T-helper 9 cell (primary cell): ENCODE measurements at places on chromosomes 6 and 20.

DNA sequence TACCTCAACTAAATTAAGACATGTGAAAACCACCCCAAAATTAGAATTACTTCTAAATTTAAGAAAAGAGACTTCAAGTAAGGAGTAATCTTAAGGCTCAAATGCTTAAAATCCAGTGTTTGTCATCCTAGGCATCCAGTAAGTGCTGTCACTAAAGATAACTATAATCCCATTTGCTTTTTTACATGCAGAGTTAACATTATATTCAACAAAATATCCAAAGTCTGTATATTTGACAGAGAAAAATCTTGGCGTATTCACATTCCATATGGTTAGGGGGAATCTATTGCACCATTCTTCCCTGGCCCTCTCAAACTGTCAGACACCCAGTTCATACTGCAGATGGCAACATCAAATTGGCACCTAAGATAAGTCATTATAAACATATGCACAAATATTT lies 17.4 kb downstream of the MTFR2 start:
- no peak for DNase-seq

DNA sequence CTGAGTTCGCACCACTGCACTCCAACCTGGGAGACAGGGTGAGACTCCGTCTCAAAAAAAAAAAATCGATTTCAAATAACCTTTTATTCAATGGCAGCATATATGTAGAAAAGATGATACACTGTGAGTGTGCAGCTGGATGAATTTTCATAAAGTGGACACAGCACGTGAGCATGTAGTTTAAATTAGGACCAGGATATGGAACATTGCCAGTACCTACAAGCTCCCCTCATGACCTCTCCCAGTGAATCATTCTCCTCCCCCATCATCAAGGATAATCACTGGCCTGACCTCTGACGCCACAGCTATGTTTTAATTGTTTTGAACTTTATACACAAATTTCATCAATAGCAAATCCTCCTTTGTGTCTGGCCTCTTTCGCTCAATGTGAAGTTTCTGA lies 53.8 kb upstream of the HDAC2 start:
- no peak for DNase-seq

DNA sequence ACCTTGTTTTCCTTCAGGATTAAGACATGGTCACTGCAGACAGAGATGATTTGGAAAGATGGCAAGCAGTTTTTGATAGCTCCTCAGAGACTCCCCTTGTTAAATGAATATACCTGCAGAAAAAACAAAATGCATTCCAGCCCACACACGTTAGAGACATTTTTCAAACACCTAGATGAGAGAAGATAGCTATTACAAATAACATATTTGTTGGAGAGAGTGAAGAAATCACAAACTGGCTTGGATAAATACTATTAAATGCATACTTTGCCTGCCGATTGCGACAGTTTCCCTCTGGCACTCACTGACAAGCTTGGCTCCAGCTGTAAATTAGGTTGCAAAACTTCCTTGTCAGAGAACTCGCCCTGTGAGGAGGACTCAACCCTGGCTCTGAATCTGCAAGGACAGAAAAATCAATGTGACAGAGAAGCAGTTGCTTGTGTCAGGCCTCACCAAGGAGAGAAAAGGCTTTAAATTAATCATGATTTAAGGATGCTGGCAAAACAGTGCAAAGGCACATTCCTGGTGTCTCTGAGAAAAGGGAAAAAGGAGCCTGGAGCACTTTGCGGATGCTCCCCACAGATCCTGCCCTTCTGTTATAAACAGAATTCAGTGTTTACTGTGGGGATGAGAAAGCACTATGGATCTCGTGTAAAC lies 423.7 kb upstream of the MARCKS start:
- DNase-seq, result no peak

DNA sequence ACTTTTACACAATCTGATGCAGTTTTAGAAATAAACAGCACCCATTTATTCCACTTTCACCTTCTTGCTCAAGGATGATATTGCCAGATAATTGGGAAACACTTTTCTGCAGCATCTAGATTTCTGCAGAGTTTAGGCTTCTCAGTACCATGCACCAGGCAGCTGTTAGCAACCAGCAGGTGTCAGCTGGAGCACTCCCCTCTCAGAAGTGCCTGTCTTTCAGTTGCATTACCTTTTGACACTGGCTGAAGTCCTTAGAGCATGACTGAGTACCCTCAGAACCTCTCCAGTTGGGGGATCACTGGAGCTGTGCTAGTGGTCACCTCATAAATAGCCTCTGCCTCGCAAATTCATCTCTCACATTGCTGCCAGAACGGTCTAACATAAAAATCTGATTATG lies 91.2 kb downstream of the DNAH8 start:
- DNase-seq, result no peak

DNA sequence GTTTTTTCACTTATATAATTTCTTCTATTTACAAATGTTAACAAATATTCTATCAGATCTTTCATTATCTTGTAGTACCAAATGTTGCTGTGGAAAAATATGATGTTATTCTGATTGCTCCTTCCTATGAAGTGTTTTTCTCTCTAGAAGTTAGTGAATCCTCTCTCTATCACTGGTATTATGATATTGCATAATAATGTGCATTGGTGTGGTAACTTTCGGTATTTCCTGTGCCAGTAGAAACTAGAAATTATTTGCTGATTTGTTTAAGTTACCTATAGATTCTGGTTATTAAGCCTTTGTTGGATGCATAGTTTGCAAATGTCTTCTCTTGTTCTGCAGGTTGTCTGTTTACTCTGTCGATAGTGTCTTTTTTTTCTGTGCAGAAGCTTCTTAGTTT lies 342.5 kb downstream of the CENPW start:
- DNase-seq, result no peak

DNA sequence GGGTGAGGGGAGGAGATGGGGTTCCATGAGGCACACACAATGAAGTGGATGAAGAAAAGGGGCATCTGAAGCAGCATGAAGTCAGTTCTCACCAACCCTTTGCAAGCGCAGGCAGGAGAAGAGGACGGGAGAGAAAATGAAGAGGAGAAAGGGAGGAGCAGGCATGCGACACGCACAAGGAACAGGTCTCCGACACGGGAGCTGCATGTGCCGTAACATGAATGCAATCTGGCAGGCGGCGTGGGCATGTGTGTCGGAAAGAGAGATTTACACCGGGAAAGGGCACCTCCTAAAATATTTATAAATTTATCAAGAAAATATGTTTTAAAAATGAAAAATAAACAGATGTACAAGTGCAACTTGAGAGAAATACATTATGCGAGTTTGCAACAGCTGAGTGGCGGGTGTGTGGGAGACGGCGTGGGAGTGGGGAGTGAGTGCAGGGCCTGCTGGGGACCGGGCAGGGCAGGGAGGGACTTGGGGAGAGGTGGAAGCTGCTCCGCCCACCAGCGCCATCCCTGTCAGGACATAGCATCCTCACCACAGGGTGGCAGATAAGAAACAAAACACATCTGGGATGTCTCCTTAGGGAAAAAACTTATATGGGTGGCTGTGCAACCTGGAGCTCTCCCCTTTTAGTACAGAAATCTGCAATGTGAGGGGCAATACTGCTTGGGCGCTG lies 40.6 kb downstream of the GJA10 start:
- DNase-seq, result no peak

DNA sequence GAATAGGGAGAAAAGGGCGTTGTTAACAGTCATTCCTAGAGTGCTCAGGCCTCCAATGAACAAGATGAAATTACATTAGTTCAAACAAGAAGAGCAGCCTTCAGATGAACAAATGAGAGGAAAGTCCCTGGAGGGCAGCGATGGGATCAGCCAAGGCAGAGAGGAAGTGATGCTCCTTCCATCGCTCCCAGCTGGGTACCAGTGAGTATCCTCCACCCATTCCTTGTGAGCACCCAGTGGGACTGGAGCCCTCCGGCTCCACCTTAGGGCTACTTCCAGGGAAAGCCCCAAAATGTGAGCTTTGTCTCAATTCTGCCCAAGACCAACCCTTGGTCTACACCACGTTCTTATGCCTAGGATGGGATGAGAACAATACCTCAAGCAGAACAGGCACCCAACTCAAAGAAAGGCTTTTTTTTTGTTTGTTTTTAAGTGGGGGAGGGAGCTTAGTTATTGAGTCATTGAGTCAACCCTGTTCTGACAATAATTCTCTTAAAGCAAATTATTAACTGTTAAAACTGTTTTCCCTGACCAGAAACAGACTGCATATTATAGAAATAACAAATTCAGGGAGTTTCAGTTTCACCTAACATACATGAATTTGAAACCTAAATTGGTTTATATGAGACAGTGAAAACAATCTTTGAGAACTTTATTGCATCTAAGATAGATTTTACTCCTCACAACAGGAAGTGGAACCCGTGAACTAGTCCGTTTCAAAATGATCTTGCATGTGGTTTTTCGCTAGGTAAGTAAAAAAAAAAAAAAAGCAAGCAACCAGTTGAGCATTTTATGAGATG lies 106.9 kb downstream of the IPCEF1 start:
- peak; percentile 10 for DNase-seq

DNA sequence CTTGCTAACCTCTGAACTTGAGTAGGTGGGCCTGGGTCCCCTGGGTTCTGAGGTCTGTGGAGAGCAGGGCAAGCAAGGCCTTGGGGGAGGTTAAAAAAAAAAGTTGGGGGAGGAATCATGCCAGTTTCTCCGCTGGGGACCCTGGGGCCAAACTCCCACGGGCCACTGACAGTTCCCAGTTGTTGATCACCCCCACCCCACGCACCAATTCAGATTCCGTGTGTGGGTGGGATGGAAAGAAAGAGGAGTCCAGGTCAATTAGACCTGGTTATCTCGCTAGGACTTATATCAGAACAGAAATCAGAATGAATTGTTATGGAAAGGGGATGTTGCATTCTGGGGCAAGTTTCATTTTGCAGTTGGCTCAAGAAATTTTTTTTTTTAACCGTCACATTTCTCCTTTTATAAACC lies 46.7 kb upstream of the SUPT3H start:
- DNase-seq, result no peak

DNA sequence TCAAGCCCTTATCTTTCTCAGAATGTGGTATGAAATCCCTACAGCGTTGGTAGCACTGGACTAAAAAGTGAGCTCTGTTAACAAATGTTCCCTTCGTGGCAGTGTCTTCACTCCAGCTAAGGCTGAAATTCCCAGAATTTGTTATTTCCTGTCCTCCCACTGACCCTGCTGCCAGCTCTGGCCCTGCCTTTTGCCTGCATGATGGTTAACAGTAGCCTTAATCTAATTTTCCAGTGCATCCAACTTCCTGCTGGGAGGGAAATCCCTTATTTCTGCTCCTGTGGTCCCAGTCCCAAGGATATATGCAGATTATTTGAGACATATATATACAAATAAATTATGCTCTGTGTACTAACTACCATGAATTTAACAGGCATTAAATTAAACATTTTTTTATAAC lies 157.2 kb upstream of the CARMIL1 start:
- DNase-seq, result no peak

DNA sequence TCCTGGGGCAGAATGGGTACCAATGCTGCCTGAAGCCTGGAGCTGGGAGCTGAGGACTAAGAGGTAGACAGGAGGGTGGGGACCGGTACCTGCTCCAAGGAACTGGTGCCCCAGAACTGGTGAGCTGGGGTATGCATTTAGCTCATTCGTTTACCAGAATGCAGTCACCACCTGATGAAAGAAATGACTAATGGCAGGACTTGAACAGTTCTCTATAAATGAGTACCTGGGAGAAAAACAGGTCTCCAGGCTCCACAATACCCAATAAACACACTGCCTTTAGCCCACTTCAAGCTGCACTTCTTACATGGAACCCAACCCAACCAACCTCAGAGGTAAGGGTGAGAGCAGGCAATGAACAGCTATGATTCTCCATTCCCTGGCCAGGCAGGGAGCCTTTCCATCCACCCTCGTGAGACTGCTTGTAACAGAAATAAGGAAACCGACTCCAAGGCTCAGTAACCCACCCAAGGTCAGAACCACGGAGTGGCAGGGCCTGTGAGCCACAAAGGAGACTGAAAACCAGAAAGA lies 15.4 kb downstream of the FKBP1A start:
- no peak for DNase-seq

- no peak for DNase-seq
These were observed 13.2 kb upstream of the SFT2D1 start for GRCh38 chr6:166355552-166355951.

DNA sequence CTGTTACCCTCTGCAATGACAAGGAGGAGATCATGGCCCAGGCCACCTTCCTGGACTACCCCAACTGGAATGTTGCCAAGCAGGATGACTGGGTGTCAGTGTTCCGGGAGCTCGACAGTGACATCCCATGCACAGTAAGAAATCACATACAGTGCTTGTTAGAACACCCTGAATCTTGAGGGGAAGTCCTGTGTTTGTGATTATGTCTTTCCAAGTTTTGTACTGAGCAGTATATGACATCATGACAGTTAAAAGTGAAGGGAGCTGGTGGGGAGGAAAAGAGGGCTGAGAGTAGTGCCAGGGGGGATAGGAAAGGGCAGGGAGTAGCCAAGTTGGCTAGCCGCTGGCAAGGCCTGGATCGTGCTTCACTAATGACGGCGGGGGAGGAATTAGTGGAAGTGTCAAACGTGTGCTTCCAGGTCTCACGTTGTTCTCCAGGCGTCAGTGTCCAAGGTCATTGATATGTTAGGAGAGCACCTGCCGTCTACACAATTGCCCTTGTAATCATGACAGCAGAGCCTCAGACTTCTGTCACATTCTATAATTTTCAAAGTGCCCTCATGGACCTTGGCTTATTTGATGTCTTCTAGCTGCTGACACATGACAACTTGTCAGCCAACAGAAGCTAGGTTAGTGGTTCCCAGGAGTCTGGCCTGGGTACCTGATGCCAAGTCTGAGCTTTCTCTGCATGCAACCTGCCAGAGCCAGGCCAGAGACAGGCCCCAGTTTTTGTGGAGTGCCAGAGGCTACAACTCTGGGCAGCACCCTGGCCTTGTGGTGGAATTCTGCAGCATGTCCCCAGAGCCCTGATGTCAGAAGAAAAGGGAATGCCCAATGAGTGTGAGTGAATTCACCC lies 18.8 kb downstream of the CFAP61 start:
- DNase-seq, result no peak

DNA sequence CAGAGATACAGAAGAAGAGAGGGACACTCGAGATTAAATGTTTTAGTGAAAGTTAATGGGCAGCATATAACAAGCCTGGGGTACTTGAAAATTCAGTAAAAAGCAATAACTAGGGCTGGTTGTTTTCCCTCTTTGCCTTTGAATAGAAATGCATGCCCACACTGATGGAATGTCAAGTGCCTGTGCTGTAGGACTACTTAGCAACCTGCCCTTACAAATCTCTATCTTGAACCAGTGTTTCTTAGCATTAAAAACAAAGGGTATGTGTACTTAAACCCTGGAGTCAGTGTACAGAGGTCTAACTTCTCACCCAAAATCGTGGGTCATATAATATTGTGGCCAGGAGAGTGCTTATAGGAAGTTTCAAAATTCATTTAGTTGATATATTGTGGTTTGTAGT lies 37.1 kb downstream of the RNF144B start:
- DNase-seq, result no peak

DNA sequence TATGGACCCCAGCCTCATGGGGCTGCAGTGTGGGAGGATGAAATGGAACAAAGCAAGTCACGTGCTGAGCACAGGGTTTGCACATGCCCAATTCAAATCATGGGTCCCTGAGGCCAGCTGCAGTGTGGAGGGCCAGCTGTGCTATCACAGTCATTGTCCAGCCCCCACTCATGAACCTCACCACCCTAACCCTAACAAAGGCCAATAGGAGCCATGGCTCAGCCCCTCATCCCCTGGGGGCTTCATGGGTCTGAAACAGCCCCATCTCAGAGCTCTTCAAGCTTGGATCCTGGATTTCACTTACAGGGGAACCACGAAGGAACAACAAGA lies 125.6 kb upstream of the MAFB start:
- DNase-seq, result no peak
